Fibroblast of the aortic adventitia (primary cell): ENCODE measurements at places on chromosomes 5 and 9. TPM values are rescaled to one million over a fixed set of nuclear protein-coding genes. Genes with fewer than 3 reads are reported as not detected.

Gene TLR4
- total RNA-seq: 4.8 and 16.8 TPM in 2 replicates

Gene BARHL1
- total RNA-seq: not detected in 2 replicates

Gene LHX2
- not detected in 2 replicates for total RNA-seq

Gene C5orf58
- not detected in 2 replicates for total RNA-seq

Gene ZCCHC9
- 26.5 and 30.8 TPM in 2 replicates for total RNA-seq

Gene SGCD
- 7.9 and 11.7 TPM in 2 replicates for total RNA-seq

Gene SLC1A3
- 3.7 and 4.1 TPM in 2 replicates for total RNA-seq

Gene MYOZ3
- 0.16 and 0.72 TPM in 2 replicates for total RNA-seq

Gene CD14
- 0.36 and 4.4 TPM in 2 replicates for total RNA-seq

Gene ANKRD18B
- total RNA-seq: 1.9 TPM in 1 of 2 replicates, not detected in the other

Gene TAF11L5
- not detected in 2 replicates for total RNA-seq

Gene ORM2
- total RNA-seq: not detected in 2 replicates

Gene PAX5
- total RNA-seq: not detected in 2 replicates

Gene PDCD1LG2
- 4.1 and 10.9 TPM in 2 replicates for total RNA-seq

Gene FOXD4
- 0.27 TPM in 1 of 2 replicates, not detected in the other for total RNA-seq

Gene ADAMTS6
- total RNA-seq: 40.8 and 64.9 TPM in 2 replicates

Gene CARD9
- total RNA-seq: 1.1 and 1.4 TPM in 2 replicates

Gene ALDH1A1
- 8.8 and 65.4 TPM in 2 replicates for total RNA-seq

Gene GRIN1
- total RNA-seq: not detected in 2 replicates

Gene ADGRD2
- not detected in 2 replicates for total RNA-seq

Gene SMIM33
- not detected in 2 replicates for total RNA-seq

Gene IL5
- not detected in 2 replicates for total RNA-seq

Gene PCDHGA3
- total RNA-seq: 1.1 and 4.4 TPM in 2 replicates

Gene C1QTNF3
- 1.9 and 8.3 TPM in 2 replicates for total RNA-seq

Gene WNK2
- total RNA-seq: not detected in 2 replicates

Gene GARIN3
- total RNA-seq: not detected in 2 replicates

Gene TMED7
- total RNA-seq: 30.5 and 181 TPM in 2 replicates

Gene OCLN
- total RNA-seq: 1.1 and 3.0 TPM in 2 replicates

Gene CRB2
- 0.08 TPM in 1 of 2 replicates, not detected in the other for total RNA-seq

Gene SHOC1
- 0.09 TPM in 1 of 2 replicates, not detected in the other for total RNA-seq

Gene NUDT12
- 10.7 and 16.8 TPM in 2 replicates for total RNA-seq

Gene CBY3
- not detected in 2 replicates for total RNA-seq

Gene LRRTM2
- total RNA-seq: 0.33 and 3.6 TPM in 2 replicates

Gene LOX
- total RNA-seq: 65.0 and 193 TPM in 2 replicates

Gene TMEM171
- 0.90 and 13.1 TPM in 2 replicates for total RNA-seq

Gene GMCL2
- not detected in 2 replicates for total RNA-seq

Gene DAB2IP
- 11.4 and 17.4 TPM in 2 replicates for total RNA-seq

Gene KCTD16
- total RNA-seq: 7.4 and 12.6 TPM in 2 replicates

Gene PCSK1
- 0.45 and 1.5 TPM in 2 replicates for total RNA-seq

Gene TIMD4
- not detected in 2 replicates for total RNA-seq
